ENCODE measurements at places on chromosomes 6 and 20. TPM values are rescaled to one million over a fixed set of nuclear protein-coding genes. Genes with fewer than 3 reads are reported as not detected.

The WFDC12 gene
- total RNA-seq: not detected

The SPDEF gene
- total RNA-seq: not detected

The HLA-DQA1 gene
- total RNA-seq: 17.2 TPM

The ADGB gene
- not detected for total RNA-seq

The FHL5 gene
- total RNA-seq: 41.6 TPM

The MUCL3 gene
- total RNA-seq: not detected

The C20orf144 gene
- not detected for total RNA-seq

The VGLL2 gene
- total RNA-seq: not detected

The KLHDC3 gene
- total RNA-seq: 85.1 TPM

The TSPO2 gene
- total RNA-seq: not detected

The TP53TG5 gene
- total RNA-seq: not detected

The MATN4 gene
- not detected for total RNA-seq

The TBXT gene
- not detected for total RNA-seq

The NOX3 gene
- not detected for total RNA-seq

The PSORS1C2 gene
- not detected for total RNA-seq

The OPN5 gene
- total RNA-seq: not detected

The SCGN gene
- not detected for total RNA-seq

The TSHZ2 gene
- 33.7 TPM for total RNA-seq

The ZNF292 gene
- 43.5 TPM for total RNA-seq

The TTLL9 gene
- total RNA-seq: 3.1 TPM

The SLC22A16 gene
- not detected for total RNA-seq

The FRS3 gene
- 10.3 TPM for total RNA-seq

The THBD gene
- 60.3 TPM for total RNA-seq

The ZC3H12D gene
- total RNA-seq: 7.2 TPM

The CLVS2 gene
- total RNA-seq: 0.22 TPM

The HTR1B gene
- 0.42 TPM for total RNA-seq

The HTR1E gene
- not detected for total RNA-seq

The C6orf132 gene
- total RNA-seq: 0.22 TPM

The IL17A gene
- total RNA-seq: not detected

The ZBTB2 gene
- 11.8 TPM for total RNA-seq

The VWA7 gene
- total RNA-seq: 0.39 TPM

The STMND1 gene
- total RNA-seq: not detected

The HCRTR2 gene
- not detected for total RNA-seq

The GPX5 gene
- not detected for total RNA-seq

The HDGFL1 gene
- total RNA-seq: not detected

The NPBWR2 gene
- not detected for total RNA-seq

The TMEM239 gene
- not detected for total RNA-seq

The SLC17A9 gene
- 4.0 TPM for total RNA-seq

The SNAP25 gene
- not detected for total RNA-seq

The PTK6 gene
- total RNA-seq: not detected
